NAMALWA (cell line): ENCODE measurements at places on chromosomes 6 and 20.

DNA sequence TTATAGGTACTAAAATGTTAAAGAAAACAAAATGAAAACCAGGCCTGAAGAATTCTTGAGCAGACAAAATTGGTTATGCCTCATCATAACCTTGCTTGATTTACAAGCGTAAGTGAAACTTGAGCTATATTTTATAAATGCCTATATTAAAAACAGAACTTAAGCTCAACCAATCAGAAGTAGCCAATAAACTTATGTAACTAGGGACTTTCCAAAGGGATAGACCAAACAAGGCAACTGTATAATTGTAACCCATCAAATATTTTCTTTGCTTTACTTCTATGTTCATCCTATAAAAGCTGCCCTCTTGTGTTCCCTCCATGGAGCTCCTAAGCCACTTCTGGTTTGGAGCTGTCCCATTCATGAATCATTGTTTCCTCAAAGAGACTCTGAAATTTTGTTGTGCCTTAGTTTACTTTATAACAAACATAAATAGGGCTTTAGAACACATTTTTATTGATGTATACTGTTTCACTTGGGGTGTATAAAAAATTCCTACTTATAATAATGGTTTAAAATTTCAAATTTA, 101.6 kb upstream of the CARMIL1 start:
- no peak for DNase-seq

GRCh38 chr6:111658462-111659154, 52.9 kb upstream of the TRAF3IP2 start:
- DNase-seq: no peak

DNA sequence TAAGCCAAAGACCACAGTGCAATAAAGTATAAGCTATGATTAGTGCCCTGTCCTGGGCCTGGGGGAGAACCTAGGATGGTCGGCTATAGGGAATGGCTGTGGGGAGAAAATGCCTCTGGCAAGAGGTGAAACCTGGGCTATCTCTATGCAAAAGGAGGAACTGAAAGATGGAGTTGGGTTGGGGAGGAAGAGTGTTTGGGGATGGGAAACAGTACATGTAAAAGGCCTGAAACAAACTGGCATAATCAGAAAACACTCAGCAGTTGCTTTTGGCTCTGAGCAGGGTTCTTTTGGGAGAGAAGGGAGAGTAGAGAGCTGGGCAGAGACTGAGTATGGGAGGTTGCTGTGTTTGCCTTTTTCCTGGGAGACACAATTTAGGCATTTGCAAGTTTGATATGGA, 31.9 kb upstream of the FUCA2 start:
- no peak for DNase-seq

GRCh38 chr6:136501514-136501913, 48.7 kb downstream of the MAP7 start:
- no peak for DNase-seq

DNA sequence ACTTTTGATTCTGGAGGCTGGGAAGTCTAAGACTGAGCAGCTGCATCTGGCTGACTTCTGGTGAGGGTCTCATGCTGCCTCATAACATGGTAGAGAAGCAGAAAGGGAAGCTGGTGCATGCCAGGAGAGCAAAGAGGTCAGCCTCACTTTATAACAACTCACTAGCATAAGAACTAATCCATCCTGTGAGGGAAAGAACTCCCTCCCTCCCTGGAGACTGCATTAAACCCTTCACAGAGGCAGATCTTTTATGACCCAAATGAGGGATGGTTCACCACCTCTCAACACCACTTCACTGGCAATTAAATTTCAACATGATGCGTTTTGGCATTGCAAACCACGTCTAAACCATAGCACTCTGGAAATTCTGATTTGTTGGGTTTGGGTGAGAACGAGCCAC, 33.9 kb downstream of the STXBP5 start:
- no peak for DNase-seq
